ENCODE measurements at places on chromosomes 16 and 17.

- no peak for DNase-seq
Observed at GRCh38 chr17:49333804-49334203, 28.2 kb downstream of the ZNF652 start.

DNA sequence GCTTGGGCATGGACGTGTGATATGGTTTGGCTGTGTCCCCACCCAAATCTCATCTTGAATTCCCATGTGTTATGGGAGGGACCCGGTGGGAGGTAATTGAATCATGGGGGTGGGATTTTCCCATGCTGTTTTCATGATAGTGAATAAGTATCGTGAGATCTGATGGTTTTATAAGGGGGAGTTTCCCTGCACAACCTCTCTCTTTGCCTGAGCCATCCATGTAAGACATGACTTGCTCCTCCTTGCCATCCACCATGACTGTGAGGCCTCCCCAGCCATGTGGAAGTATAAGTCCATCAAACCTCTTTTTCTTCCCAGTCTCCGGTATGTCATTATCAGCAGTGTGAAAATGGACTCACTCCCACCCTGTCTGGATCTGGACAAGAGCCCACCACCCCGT, 393.4 kb downstream of the SEC14L1 start:
- no peak for DNase-seq

GRCh38 chr17:3528880-3529511, 28.6 kb downstream of the TRPV3 start:
- DNase-seq, result no peak

DNA sequence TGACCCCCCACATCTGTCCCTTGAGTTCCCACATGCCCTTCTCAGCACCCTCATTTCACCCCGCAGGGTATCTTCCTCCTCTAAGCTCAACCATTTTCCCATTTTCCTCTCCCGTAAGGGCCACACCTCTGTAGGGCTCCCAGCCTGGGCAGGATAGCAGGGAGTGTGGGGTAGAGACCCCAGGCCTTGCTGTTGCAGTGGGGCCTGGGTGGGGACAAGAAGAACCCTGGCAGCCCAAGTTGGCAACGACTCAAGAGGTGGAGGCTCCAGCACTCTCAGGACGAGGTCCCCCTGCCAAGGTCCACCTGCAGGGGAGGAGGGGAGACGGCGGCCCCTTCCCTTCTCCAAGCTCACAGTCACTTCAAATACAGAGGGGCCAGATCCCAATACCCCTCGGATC, 2.0 kb upstream of the TMEM92 start:
- no peak for DNase-seq

- no peak for DNase-seq
Observed at GRCh38 chr17:40980117-40980516, 4.0 kb downstream of the KRT40 start.
